Urinary bladder (tissue), 4 donors: ENCODE measurements at places on chromosomes 5 and 9.

- no peak for DNase-seq
Observed at GRCh38 chr5:174589011-174589410, 135.4 kb upstream of the MSX2 start.

- no peak for DNase-seq
Observed at GRCh38 chr9:81826517-81826906, 101.7 kb upstream of the SPATA31D4 start.

GRCh38 chr5:165525271-165525670 lies 2019.9 kb downstream of the MAT2B start:
- DNase-seq: no peak

DNA sequence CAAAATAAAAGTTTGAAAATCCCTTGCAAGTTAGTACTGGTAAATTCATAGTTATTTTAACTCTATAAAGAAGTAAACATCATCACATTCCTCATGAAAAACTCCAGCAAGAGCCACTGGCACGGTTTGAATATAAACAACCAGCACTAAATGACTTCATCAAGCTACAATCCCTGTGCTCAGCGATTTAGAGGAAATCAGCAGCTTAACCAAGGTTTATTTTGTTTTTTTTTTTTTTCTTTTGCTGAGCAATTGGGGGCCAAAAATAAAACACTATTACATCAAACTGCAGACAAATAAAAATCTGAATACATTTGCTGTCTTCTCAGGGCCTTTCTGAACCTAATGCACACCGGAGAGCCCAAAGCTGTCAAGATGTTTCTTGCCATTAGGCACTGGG lies 106.2 kb upstream of the SLC24A2 start:
- peak; percentile 8 for DNase-seq

DNA sequence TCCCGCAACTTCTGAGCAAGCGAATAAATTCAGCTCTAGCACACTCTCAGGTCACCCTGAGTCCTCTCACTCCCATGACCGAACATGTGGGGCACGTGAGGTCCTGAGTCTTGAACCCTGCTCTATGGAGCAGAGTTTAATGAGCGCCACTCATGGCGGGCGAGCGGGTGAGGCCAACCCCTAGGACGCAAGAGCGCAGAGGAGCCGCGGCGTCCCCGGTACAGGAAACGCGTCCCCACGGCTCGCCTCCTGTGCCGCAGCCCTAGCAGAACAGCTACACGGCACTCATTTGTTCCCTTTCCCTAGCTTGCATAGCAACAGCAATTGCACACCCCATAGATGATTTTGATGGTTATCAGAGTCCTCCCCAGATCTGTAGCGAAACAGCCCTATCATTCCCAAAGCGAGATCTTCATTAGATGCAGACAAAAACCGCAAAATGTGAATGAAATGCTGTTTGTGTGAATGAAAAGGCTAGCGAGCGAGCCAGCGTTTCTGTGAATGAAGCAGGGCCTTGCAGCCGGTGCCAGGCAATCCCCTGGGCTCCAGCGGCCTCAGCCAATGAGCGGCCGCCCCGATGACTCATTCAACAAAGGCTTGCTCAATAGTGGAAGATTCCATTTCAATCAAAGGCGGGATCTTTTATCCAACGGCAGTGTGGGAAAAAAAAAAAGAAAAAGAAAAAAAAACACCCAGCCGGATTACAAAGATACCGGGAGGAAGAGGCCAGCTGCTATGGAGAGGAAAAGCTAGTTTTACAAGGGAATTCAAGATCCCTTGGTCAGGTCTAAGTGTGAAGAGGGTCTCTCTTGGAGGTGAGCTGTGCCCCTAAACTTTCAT lies 1.5 kb upstream of the SHC3 start:
- DNase-seq: peak; percentile 87

- no peak for DNase-seq
Observed at GRCh38 chr9:75930730-75931321, 40.4 kb downstream of the PCSK5 start.

- DNase-seq: no peak
Observed at GRCh38 chr9:127189628-127190027, 67.2 kb upstream of the ANGPTL2 start.

GRCh38 chr9:124799274-124800006 lies 22.5 kb downstream of the OLFML2A start:
- DNase-seq: no peak

DNA sequence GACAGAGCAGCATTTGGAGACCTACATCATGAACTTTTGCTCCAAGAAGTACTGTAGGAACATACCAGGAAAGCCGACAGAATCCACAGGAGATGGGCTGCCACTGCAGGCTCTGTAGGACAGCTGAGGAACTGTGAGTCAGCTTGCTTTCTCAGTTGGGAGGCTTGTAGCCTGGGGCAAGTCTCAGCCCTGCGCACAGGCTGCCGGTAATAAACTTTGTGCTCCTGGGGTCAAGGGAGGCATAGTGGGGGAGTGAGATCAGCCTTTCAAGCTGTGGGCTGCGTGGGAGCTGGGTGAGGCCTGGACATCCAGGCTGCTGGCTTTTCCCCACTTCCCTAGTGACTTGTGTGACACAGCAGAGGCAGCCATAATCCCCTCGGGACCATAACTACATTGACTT lies 718.0 kb upstream of the CDH10 start:
- DNase-seq: no peak

- no peak for DNase-seq
Observed at GRCh38 chr9:36768677-36769076, 196.0 kb downstream of the MELK start.

GRCh38 chr9:70392189-70392588 lies 22.3 kb downstream of the KLF9 start:
- no peak for DNase-seq

- DNase-seq: no peak
Observed at GRCh38 chr5:66872736-66873331, 276.6 kb downstream of the MAST4 start.

GRCh38 chr9:90807006-90807405 lies 5.4 kb downstream of the SYK start:
- no peak for DNase-seq

- DNase-seq: no peak
Observed at GRCh38 chr9:123724211-123724796, 205.6 kb downstream of the DENND1A start.
